Dermis microvascular lymphatic vessel endothelial cell (primary cell): ENCODE measurements at places on chromosomes 16 and 17.

- no peak for DNase-seq
Observed at GRCh38 chr17:75182319-75182568, 515 bp downstream of the SUMO2 start.

DNA sequence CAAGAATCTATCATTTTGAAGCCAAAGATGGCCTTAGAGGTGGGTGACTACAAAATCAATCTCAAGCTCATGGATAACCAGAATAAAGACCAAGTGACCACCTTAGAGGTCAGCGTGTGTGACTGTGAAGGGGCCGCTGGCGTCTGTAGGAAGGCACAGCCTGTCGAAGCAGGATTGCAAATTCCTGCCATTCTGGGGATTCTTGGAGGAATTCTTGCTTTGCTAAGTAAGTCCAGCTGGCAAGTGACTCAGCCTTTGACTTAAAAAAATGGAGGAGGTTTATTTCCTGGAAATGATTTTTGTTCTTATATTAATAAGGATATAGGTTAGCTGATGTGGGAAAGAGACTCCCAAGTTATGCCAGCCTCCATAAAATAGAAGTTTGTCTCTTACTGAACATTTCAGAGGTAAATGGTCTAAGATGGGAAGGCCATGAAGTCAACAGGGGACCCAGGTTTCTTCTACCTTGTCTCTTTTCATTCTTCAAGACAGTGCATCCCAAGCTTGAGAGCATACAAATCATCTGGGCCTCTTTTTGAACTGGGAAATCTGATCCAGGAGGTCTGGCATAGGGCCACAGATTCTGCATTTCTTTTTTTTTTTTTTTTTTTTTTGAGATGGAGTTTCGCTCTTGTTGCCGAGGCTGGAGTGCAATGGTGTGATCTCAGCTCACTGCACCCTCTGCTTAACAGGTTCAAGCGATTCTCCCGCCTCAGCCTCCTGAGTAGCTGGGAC lies 19.8 kb upstream of the TANGO6 start:
- DNase-seq: peak; percentile 8

GRCh38 chr17:82283208-82283749 lies 9.8 kb upstream of the CSNK1D start:
- DNase-seq: peak; percentile 23

- DNase-seq: no peak
Observed at GRCh38 chr17:50624321-50624934, 10.3 kb upstream of the ABCC3 start.

DNA sequence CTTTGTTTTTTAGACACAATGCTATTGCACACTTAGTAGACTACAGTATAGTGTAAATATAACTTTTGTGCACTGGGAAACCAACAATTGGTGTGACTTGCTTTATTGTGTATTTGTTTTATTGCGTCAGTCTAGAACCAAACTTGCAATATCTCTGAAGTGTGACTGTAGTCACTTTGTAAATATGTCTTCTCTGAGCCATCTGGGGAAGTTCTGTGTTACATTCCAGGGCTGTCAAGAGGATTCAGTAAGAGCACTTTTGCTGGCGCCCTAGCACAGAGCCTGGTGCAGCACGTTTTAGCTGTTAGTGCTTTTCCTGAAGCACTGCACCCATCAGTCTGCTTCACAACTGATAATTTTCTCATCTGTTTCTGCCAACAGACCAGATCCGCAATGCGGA lies 73.2 kb downstream of the NT5M start:
- DNase-seq: no peak

DNA sequence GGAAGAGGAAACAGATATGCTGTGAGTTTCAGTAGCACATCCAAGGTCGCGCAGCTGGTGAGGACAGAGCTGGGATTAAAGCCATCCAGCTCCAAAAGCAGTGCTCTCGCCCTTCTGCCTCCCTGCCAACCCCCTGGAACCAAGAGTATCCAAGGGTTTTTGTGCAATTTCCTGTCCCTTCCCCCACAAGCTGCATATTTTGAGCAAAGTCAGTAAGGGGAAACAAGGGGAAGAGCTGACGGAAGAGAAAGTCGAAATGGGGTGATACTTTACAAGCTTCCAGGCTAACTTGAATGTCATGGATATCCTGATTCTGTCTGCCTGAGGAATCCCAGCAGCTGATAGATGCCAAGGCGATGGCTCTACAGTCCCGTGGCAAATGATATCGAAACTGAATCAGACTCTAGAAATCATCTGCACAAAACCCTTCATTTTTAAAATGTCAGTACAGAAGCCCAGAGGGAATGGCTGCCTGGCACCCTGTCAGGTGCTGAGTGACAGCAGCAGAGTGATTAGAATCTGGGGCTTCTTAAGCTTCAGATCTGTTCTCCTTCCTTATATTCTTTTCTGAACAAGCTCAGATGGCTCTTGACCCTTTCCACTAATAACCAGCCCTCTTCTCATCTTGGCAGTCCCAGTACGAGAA lies 42.9 kb upstream of the TEKT3 start:
- no peak for DNase-seq

DNA sequence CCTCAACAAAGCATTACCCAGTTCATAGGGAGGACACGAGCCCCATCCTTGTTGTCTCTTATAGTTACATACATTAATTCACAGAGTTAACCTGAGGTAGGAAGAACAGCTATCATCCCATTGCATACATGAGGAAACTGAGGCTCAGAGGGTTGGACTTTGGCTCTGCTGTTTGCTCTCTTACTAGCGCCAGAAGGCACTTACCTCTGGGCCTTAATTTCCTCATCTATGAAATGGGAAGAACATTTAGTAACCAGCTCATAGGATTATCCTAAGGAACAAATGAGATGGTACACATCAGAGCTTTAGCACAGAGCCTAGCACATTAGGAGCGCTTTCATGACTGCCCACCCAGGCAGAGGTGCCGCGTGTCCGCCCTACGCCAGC lies 27.6 kb downstream of the NEUROD2 start:
- no peak for DNase-seq

- DNase-seq: no peak
Observed at GRCh38 chr16:20291208-20292206, 35.8 kb downstream of the GP2 start.

DNA sequence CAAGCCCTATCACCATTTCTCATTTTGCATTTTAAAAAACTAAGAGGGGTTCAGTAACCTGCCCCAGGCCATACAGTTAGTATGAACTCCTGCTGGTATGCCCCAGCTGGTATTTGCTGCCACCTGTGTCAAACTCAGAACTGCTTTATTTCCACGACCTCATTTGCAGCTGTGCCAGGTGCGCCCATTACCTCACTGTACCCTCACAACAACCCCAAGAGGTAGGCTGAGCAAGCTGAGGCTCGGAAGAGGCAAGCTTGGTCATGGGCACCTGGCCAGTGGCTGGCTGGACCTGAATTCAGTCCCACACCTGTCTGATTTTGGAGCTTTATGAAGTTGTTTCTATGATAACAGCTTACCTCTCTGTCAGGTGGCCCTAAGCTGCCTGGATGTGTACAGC lies 7.6 kb downstream of the EPN2 start:
- no peak for DNase-seq

DNA sequence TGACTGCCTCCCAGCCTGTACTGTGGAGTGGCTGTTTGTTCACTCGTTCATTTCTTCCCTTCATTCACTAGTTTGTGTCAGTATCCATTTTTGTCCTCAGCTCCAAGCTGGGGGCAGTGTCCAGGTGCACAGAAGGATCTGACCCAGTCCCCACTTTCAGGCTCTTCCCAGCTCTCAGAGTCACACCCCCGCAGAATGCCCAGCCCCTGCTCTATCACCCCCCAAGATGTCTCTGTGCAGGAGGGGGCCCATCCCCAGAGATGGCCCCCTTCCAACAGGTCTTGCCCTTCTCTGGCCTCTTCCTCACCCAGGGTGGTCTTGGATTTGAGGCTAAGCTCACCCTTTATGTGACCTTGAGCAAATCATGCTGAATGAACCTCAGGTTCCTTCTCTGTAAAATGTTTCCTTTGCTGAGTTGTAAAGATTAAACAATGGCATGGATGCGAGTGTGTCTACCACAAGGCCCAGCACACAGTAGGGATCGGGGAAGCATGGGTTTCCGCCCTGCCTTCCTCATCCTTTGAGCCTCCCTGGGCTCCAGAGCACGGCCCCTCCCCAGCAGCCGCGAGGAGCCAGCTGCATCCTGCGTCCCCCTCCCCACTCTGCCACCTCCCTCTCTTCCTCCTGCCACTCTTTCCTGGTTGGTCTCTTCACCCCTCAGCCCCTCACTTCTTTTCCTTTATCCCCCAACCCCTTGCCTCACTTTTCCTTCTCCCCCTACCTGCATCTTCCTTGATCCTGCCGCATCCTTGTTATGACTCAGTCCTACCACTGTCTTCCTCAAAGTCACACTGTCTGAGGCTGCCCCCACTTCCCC lies 2.8 kb downstream of the FBXL19 start:
- DNase-seq: no peak

GRCh38 chr17:56809106-56809819 lies 24.5 kb downstream of the C17orf67 start:
- no peak for DNase-seq

DNA sequence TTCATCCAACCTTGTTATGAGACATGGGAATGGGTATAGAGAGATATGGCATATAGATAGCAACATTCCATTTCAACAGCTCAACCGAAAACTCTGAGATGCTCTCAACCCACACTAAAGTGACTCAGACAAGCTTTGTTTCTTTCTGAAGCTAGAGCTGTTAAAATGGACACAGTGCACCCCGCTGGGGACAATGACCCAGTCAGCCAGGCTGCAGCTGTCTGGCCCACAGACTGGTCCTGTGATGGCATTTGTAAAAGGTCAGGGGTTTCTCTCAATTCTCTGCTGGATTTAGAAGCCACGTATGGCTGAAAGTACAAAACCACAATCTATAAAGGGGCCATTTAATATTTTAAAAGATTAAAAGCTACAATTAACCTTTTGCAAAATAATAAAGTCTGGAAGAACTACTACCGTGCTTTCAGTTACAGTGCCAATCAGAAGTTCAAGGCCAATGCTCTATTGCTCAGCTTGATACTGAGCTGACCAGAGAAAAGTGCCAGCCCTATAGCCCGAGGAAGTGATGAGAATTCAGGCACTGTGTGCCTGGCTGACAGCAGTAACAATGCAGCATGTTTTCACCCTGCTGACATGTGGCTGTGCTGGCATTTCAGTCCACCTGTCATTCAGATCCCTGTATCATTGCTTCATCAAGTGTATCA lies 60.2 kb downstream of the TEX2 start:
- DNase-seq: no peak

GRCh38 chr17:78812855-78813254 lies 27.8 kb downstream of the USP36 start:
- no peak for DNase-seq

GRCh38 chr17:41672153-41672552 lies 16.5 kb upstream of the EIF1 start:
- no peak for DNase-seq

DNA sequence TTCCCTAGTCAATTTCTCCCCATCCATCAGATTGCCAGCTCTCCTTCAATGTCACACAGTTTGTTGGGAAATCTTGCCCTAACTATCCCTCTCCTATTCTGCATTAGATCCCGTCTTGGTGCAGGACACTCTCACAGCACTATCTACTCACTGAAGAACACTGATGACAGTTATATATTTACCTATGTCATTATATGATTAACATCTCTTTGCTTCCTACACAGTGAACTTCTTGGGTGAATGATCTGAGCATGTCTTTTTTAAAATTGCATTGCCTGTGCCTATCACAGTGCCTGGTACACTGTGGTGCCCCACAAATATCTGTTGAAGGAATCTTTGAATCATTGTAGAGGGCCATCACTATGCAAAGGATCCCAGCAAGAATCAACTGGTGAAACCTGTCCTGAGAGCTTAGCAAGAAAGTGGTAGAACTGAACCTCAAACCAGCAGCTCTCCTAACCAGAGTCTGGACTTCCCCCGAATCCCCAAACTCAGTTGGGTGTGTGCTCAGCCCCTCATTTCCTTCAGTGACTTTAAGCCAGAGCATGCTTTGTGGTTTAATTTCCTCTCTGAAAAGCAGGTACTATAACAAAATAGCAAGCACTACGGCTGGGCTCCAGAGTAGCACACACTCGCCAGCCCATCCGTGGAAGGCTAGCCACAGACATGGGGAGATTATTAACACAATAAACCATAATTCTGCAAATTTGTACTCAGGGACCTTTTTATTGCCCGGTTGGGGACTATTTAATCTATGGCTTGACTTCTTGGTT lies 680.7 kb upstream of the SALL1 start:
- no peak for DNase-seq

DNA sequence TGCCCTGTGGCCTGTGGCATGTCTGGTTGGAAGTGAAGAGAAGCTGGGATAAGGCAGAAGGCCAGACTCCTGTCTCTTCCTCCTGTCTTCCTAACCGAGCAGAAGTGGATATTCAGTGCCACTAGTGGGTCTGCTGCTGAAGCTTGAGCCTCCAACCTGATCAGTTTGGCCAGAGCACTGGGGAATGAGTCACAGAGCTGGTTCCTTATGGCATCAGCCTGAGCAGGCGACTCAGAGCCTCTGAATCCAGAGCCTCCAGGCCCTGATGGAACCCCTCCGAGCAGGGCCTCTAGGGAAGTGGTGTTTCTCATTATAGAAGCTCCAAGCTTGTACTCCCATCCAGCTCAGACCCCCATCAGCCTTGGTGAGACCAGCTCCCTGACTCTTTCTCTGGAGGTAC lies 2.0 kb downstream of the WSCD1 start:
- DNase-seq: no peak
